ENCODE measurements at places on chromosomes 2 and 18.

- DNase-seq = no peak
Measured at GRCh38 chr2:224555823-224556366, 29.3 kb downstream of the CUL3 start.

DNA sequence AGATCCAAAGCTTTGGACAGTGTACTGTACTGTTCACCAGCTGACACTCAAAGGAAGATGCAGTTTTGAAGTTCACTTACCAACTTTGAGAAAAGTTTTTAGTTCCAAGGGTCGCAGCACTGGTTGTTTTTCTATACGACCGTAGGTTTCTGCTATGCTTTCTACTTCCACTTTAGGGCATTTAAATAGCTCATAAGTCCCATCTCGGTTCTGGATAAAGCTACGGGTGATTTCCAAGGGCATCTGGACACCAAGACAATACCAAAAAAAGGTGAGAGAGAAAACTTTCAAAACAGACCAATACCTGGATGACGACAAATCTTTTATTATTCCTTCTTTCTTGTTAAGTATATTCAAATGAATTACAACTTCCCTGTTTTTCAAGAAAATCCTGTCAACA, 30.3 kb downstream of the C2orf42 start:
- no peak for DNase-seq

GRCh38 chr18:12236141-12236540, 18.0 kb upstream of the CIDEA start:
- no peak for DNase-seq

DNA sequence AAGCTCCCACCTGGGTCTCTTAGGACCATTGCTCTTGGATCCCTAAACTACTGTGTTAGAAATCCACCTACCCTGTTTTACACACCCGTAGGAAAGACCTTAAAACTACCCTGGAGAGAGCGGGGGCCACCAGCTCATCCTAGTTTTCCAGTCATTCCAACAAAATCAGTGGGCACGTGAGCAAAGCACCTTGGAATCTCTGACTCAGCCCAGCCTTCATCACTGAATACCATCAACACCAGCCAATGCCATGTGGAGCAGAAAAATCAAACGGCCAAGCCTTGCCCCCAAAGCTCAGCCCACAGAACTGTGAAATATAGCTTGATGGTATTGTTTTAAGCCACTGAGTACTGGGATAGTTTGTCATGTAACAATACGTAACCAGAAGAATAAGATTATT, 449.7 kb upstream of the CHAC2 start:
- DNase-seq = no peak

- no peak for DNase-seq
Measured at GRCh38 chr2:65320042-65320725, 92.6 kb downstream of the ACTR2 start.

- DNase-seq = peak; percentile 73
Measured at GRCh38 chr2:30147715-30148610, 1.2 kb downstream of the YPEL5 start.

GRCh38 chr2:187900021-187900420, 345.8 kb upstream of the TFPI start:
- no peak for DNase-seq

DNA sequence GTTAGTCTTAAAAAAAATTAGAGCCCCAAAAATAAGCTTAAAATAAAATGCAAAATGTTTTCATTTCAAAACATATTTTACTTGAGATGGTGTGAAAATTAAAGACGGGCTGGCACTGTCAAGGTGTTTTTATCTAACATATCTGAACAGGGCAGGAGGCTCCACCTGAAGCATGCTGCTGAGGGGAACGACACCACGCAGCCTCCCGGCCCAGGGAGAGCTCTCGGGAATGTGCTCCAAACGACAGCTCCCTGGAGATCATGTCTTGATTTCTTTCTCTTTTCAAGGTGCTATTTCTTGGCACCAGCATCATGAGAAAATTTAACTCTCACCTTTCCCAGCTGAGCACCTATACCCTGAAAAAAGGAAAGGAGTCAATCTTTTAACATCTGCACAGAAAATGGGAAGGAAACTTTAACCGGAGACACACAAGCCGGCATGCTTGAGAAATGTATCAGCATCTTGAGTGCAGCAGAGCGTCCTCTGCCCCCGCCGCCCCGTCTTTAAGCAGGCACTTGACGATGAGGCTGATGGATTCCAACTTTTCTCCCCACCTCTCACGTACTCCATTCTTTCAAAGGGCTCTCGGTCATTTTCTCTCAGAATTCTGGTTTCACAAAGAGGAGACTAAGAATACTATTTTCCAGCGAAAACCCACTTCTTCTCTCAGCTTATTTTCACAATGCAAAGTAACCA, 56.6 kb downstream of the EIPR1 start:
- DNase-seq = no peak

- DNase-seq = peak; percentile 32
Measured at GRCh38 chr2:227179988-227180685, 15.7 kb downstream of the COL4A3 start.

DNA sequence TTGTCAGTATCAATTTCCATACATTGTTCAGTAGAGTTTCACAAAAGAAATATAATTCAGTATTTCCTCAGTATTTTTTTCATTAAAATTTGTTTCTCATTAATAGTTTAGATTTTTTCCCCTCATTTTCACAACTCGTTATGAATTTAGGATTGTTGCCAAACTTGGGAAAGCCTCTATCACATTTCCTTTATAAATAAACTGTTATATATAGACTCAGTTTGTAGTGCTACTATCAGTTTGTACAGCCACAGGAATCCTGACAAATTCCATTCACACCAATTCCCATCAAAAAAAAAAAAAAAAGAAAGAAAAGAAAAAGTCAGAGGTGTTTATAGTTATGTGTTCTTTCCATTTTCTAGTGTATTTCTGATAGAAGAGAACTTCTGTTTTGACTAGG, 123.3 kb upstream of the DCC start:
- no peak for DNase-seq

GRCh38 chr2:6297238-6297637, 568.5 kb downstream of the CMPK2 start:
- DNase-seq = no peak

- no peak for DNase-seq
Measured at GRCh38 chr2:178912416-178913048, 105.3 kb upstream of the TTN start.

GRCh38 chr2:156659694-156660093, 223.5 kb downstream of the GPD2 start:
- DNase-seq = no peak

GRCh38 chr2:14641116-14641515, 8.6 kb downstream of the LRATD1 start:
- DNase-seq = no peak

GRCh38 chr2:27288610-27289009, 6.4 kb downstream of the TRIM54 start:
- DNase-seq = no peak

GRCh38 chr2:20351555-20352229, 1.0 kb upstream of the PUM2 start:
- DNase-seq = no peak
